Posterior vena cava (tissue), 2 donors: ENCODE measurements at places on chromosomes 2 and 18.

DNA sequence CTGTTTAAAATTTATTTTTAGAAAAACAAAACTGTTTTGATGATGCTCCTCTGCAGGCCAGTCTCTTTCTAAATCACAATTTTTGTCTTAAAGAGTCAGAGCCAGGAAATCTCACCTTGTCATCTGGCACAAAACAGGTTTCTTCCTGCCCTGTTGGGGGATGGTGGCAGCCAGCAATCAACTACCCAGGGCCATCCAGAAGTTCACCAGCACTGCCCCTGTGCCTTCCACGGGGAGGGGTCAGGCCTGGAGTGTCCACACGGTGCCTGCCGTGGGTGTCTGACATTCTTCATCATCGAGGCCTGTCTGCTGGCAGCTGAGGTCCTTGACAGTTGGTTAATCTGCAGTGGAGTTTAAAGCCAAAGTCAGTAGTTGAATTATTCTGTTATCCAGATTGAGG lies 40.0 kb upstream of the BMP10 start:
- no peak for DNase-seq

DNA sequence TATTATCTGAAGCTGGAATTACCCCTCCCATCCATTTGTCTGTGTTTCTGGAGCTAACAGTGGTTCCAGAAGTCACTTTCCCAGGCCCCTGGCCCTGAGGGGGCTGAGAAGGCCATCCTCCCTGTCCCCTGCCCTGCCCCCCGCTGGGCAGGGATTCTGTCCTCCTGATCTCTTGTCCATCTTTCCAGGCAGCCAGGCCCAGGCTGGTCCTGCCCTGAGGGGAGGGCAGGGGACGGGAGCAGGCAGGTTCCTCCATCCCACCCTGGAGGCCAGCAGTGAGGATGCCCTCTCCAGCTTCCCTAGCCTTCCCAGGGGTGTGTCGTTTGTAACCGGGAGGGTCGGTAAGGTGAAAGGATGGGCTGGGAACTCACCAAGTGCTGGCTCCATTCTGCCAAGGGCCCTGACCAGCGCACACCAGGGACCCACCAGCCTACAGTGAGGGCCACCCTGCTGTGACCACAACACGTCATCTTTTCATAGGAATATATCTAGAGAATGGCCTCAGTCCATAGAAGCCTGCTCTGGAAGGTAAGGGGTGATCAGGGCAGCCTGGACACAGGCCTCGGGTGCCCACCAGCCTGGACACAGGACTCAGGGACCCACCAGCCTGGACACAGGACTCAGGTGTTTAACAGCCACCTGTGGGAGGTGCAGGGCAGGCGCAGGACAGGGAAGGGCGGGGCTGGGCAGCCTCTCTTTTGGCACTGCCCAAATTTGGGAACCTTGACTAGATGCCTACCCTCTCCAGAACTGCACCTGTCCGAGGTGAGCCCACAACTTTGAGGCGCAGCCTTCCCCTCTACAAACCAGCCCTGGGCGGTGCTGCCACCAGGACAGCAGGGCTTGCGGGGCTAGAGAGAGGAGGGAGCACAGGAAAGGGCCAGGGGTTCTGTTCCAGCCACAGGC lies 35.8 kb upstream of the GPC1 start:
- DNase-seq: peak; percentile 67

GRCh38 chr2:224658780-224659405 lies 57.3 kb downstream of the CCDC195 start:
- DNase-seq: no peak

- DNase-seq: no peak
These were observed 126.3 kb downstream of the XRCC5 start for GRCh38 chr2:216235462-216235861.

- no peak for DNase-seq
These were observed 105.3 kb upstream of the UGP2 start for GRCh38 chr2:63736354-63736753.
